ENCODE measurements at places on chromosomes 6 and 20.
A peak's percentile ranks its signal among the peaks of the same experiment; 100 is the strongest.

DNA sequence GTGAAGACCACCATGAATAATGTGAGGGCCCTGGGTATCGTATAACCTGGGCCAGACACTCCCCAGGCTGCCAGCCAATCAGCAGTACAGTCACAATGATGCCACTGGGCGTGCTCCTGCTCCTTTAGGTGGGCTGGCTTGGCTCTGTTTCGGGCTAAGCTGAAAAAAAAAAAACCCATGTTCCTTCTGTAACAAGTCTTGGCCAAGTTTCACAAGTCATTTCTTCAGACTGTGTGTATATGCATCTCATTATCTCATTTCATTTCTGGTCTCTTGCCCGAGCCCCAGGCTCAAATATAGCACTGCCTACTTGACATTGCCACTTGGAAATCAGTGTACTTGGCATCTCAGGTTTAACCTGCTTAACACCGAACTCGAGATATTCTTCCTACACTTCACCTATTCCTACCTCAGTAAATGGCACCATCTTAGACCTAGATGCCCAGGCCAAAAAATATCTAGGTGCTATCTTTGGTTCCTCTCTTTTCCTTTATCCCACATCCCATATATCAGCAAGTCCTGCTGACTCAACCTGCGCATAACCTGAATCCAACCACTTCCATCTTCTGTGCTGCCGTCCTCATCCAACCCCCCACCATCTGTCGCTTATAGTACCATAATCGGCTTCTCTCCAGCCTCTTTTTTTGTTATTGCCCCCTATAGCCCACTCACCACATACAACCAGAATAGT is 1.8 kb downstream of the UQCC2 start:
- no peak for DNase-seq

GRCh38 chr20:12970372-12970821 is 38.4 kb upstream of the SPTLC3 start:
- no peak for DNase-seq

DNA sequence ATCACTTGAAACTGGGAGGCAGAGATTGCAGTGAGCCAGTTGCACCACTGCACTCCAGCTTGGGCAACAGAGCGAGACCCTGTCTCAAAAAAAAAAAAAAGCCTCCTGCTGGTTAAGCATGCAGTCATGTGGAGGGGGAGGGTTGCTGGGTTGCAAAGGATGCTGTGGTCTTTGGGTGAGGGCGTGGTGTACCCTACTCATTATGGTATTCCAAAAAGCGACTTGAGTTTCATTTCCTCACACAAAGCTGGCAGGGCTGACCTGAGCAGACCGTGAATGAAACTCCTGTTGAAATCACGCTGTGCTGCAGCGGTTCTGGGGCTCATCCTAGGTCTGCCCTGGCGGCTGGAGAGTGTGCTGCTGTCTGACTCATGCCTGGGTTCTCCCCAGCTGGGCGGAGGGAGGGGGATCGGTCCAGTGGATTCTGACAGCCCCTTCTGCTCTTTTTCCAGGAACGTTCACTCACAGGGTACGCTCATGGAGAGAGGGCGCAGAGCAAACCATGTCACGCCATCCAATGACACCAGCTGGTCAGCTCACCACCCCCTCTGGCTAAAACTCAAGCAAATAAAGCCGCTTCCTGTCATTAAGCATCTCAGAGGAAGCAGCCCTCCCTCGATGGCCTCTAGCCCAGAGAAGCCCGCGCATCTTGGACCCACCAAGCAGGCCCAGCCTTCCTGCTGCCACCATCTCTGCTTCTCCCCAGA is 166.2 kb downstream of the SCML4 start:
- peak; percentile 13 for DNase-seq

GRCh38 chr6:119470893-119471542 is 121.5 kb upstream of the MAN1A1 start:
- DNase-seq = no peak

DNA sequence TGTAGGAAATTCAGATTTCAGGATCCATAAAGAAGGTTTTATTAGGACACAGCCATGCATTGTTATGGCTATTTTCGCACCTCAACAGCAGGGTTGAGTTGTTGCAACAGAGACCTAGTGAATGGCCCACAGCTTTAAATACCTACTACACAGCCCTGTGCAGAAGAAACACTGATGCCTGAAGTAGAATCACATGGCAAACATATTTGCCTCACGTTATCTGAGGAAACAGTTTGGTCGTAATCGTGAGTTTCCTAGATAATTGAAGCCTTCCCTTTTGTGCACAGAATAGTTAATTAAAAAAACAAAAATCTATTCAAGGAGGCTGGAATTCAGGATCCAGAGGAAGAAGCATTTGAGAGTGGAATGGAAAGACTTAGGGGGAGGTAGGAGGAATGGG is 55.1 kb downstream of the GCNT2 start:
- DNase-seq = no peak

DNA sequence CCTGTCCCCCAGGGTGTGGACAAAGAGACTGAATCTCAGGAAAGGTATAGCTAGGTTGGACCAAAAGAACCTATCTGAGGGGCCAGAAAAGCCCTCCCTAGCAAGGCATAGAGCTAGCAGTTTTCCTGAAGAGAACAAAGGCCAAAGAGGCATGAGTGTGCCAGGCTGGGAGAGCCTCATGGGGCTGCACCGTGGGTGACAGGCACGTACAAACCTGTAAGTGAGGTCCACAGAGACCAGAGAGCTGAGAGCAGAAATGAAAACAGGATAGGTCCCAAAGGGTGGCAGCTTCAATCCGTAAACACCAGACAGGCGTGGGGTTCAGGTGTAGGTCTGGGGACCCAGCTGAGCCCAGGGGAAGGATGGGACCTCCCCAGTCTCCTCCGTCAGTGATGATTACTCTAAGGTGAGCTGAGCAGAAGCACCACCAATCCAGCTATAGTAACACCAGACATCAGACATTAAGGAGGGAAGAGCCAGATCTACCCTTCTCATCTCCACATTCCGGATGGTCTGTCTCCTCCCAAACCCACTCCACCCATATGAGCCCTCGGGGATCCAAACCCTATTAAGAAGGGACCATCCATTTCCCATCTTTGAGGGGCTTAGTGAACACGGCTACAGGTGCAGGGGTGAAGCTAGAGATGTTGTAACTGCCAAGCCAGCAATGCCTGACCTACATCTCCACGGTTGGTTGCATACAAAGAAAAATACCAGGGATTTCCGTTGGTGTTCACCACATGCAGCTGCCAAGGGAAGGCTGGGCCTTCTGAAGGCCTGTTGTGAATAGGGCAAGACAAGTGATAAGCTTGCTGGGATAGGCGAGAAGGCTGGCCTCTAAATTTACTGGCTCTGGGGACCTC is 38.3 kb downstream of the BCL2L1 start:
- no peak for DNase-seq
